NCI-H1694 treated with DMSO at 0.1 percent for 48 hours (cell line): ENCODE measurements at places on chromosomes 3 and 15.

GRCh38 chr3:169148448-169149348 is 514.8 kb downstream of the MECOM start:
- no peak for DNase-seq

DNA sequence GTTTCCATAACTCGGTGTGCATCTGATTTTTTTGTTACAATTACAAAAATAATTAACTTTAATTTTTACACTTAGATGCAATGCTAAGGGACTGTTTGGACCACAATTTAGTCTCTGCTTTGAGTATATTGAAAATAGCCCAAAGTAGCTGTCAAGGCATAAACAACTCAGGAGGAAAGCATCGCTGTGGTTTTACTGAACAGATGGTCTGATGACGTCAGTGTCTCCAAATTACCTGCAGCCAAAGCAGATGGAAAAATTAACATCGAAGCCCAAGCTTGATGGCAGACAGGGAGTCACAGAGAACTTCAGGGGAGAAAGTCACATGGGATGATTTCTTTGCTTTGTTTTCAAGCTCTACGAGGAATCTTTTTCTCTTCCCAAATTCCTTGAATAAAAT is 83.1 kb upstream of the PLCL2 start:
- peak; percentile 76 for DNase-seq

DNA sequence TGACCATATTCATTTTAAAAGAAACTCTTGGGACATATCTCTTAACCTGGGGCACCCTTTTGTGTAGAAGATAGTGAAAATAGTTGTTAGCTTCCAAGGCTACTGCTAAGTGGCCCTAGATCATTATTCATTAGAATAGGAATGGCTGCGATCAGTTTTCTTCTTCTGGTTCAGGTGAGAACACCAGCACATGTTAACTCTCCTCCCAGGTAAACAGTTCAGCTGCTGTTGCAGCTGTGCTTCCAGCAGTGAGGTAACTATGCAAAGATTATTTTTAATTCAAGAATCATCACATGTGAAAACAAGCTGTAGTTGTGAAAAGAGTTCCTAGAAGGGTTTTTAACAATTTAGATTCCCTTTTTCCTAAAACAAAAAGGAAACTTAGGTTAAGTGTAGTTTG is 43.3 kb downstream of the ZPLD1 start:
- no peak for DNase-seq

GRCh38 chr3:187669675-187670504 is at the start of gene SST:
SST (minus strand) TSS chr3:187670394; CDS start chr3:187670291, 103 bp downstream.
- DNase-seq = no peak

DNA sequence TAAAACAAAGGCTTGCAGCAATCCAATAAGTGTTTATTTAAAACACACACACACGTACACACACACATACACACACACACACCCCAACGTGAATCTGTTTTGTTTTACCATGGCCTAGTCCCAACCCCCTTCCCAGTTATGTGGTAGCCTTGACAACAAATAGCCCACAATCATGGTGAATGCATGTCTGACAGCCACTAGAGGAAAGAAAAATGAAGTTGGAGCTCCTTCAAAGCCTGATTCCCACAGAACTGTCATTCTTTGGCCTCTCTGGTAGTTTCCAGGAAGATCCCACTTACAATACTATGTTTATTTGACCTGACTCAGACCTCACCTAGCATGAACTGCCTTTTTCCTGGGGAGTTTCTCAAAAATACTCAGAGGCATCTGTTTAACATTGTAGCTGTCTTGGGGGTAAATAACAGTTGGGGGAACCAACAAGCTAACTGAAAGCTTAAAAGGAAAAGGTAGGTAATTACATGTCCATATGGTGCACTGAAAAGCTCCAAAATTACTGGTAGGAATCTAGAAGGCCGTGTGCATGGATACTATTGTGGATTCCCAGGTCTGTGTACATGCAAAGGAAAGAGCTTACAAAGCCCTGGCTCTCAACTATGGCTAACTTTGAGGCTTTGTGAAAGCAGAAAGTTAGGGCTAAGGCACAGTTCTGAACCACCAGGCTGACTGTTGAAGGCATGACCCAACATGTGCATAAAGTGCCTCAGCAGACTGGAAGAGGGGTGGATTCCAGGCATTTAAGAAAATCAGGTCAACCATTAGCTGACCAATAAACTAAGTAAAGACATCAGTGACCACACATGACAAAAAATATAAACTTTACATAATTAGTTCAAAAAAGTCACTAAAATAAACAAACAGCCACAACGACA is 65.3 kb downstream of the FAIM start:
- DNase-seq = no peak

- no peak for DNase-seq
These were observed 55.6 kb downstream of the MYO9A start for GRCh38 chr15:72062319-72062718.

- no peak for DNase-seq
These were observed 394.1 kb downstream of the OCA2 start for GRCh38 chr15:27705056-27705455.

DNA sequence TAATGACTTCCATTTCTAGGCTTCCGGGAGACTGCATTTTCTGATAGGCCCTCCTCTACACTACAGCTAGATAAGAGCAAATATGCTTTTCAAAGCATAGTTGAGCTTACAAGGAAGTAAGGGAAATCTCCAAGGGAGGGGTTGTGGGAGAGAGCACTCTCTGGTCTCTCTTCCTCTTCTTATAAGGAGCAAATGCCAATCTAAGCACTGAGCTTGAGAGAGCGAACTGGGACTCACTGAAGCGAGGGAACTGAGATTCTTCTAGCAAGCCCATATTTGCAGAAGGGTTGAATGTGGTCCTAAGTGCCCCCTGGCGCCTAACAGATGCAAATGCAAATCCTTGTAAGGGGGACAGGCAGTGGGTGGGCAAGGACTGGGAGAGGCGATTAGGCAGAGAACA is 164.8 kb downstream of the ERC2 start:
- DNase-seq = no peak

- no peak for DNase-seq
These were observed 56.7 kb upstream of the PRR23C start for GRCh38 chr3:139101396-139101795.

- no peak for DNase-seq
These were observed 13.8 kb downstream of the XYLB start for GRCh38 chr3:38360345-38360744.

DNA sequence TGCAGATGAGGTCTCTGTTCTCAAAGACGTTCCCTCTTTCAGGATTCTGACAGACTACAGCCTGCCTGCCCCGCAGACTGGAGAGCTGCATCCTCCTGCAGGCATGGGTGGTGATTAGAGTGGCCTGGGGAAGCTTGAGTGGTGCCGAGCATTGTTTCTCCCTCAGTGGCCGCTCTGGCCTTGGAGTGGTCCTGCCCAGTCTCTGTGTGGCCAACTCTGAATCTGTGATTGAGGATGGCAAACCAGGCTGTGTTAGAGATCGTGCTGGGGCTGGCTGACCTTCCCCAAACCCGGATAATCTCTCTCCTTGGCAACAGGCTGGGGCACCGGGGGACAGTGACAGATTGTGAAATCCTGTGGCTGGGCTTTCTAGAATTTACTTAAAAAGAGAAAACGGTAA is 11.0 kb upstream of the ADCY5 start:
- no peak for DNase-seq

GRCh38 chr3:29582273-29582672 is 301.4 kb downstream of the RBMS3 start:
- no peak for DNase-seq

- DNase-seq = no peak
These were observed 65.6 kb upstream of the MBNL1 start for GRCh38 chr3:152202976-152203626.

GRCh38 chr3:11126653-11127052 is 27.6 kb upstream of the HRH1 start:
- DNase-seq = no peak

- DNase-seq = no peak
These were observed 12.3 kb downstream of the TIMMDC1 start for GRCh38 chr3:119510690-119511089.

DNA sequence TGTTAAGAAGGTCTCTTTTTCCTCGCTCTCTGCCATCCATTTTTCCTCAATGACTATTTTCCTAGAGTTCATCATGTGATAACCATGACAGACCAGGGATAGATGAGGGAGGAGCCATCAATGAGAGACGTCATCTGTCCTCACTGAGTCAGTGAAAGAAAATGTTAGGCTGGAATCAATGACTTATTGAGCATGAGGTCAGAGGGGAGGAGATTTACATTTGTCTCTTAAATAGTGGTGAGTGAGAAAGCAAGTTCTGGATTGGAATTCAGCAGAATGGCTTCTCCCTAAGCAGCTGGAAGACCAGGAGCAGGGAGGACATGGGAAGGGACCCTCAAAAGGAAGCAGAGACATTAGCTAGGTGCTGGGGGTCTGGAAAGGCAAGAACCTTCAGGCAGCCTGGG is 28.2 kb upstream of the USP3 start:
- no peak for DNase-seq

- no peak for DNase-seq
These were observed 196.0 kb downstream of the NSUN3 start for GRCh38 chr3:94258851-94259250.

GRCh38 chr3:134222835-134223234 is 27.8 kb downstream of the RYK start:
- DNase-seq = no peak

GRCh38 chr3:33141006-33141405 is 27.2 kb downstream of the CRTAP start:
- no peak for DNase-seq

- no peak for DNase-seq
These were observed 47.9 kb upstream of the ITGA11 start for GRCh38 chr15:68479870-68480269.

GRCh38 chr3:167839460-167840134 is 104.1 kb downstream of the SERPINI1 start:
- DNase-seq = no peak

DNA sequence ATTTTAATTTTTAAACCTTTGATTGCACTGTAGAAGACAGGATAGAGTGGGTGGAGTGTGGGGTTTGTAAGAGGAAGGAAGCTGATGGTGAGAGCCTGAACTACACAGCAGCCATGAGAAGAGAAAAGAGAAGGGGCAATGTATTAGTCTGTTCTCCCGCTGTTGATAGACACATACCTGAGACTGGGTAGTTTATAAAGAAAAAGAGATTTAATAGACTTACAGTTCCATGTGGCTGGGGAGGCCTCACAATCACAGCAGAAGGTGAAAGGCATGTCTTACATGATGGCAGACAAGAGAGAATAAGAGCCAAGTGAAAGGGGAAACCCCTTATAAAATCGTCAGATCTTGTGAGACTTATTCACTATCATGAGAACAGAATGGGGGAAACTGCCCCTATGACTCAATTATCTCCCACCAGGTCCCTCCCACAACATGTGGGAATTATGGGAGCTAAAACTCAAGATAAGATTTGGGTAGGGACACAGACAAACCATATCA is 37.3 kb downstream of the STARD5 start:
- DNase-seq = no peak

DNA sequence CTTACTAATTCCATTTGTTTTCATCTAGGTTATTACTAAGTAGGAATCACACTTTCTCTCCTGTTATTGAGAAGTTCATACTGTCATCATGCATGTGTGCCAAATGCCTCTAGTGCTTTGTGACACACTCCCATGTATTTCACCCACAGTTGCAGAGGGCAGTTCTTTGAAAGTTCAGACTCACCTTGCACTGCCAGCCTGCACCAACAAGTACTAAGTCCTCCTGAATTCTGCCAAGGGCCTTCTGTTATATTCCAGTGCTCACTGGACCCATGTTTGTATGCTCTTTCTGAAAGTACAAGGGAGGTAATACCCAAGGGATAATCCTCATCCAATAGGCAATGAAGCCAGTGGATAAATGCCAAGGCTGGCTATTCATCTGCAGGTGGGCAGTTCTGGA is 136.6 kb upstream of the ARPP21 start:
- DNase-seq = no peak

- no peak for DNase-seq
These were observed 31.6 kb upstream of the UBE2Q2 start for GRCh38 chr15:75811626-75812025.

- no peak for DNase-seq
These were observed 24.5 kb upstream of the RNF111 start for GRCh38 chr15:58962662-58963565.

DNA sequence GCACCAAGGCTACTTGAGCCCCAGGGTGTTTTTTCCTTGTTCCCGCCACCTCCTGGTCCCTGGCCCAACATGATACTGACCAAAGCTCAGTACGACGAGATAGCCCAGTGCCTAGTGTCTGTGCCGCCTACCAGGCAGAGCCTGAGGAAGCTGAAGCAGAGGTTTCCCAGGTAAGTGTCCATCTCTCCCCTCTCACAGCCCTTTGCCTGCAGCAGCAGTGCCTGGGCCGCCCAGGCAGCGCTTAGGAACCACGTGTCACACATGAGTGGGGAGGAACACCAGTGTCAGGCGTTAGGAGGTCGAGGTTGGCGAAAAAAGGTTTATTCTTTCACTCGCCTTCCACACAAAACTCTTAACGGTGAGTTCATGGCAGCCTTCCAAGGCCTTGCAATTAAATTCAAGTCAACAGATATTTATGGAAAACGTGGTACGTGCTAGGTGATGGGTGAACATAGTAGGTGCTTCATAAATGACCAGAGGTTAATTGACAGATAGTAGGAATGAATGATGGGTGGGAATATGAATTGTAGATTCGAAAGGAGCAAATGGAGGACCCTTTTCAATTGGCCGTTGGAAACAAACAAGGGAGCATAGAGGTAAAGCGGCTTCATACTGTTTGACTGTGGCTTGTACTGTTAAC is 486 bp downstream of the CDIN1 start:
- DNase-seq = no peak

DNA sequence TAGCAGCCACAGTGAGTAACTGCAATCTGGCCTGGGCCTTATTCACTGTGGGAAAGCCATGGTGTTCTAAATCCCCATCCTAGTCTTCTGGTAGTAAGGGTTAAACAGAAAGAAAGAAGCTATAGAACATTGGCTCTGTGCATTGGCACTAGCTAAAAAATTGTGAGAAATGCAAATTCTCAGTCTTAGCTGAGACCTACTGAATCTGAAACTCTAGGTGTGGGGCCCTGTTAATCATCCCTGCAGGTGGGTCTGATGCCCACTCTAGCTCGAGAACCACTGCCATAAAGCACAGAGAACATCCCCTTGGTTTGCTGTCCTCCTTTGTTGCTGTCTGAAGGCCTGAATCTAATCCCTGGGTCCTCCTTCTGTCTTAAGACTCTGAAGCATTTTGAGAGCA is 59.3 kb downstream of the MEIS2 start:
- no peak for DNase-seq
